ENCODE measurements at places on chromosomes 7 and 10.

- DNase-seq, result no peak
These were observed 53.7 kb upstream of the SP4 start for GRCh38 chr7:21374134-21374533.

- DNase-seq, result peak; percentile 32
These were observed 127.8 kb upstream of the ZNF746 start for GRCh38 chr7:149625340-149625946.

GRCh38 chr7:63040966-63041610, 957.6 kb upstream of the ZNF722 start:
- no peak for DNase-seq

DNA sequence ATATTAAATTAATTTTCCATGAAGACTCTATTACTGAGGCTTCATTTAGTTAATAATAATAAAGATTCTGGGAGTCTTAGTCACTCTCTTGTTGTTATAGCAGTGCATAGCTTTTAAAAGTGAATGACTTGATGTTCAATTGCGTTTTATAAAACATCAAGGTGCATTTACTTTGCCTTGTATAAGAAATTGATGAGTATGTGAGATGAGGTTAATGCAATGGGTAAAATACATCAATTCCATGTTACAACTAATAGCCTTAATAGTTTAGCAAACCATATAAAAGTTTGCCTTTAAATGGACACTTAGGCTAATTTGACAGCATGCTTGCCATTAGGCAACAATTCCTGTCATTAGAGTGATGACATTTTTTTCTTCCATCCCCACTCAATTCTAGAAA, 173.6 kb upstream of the TEX47 start:
- peak; percentile 62 for DNase-seq

- no peak for DNase-seq
These were observed 755 bp downstream of the FAM171A1 start for GRCh38 chr10:15370212-15370855.

- DNase-seq, result no peak
These were observed 202.8 kb upstream of the SMIM30 start for GRCh38 chr7:113321201-113321600.

DNA sequence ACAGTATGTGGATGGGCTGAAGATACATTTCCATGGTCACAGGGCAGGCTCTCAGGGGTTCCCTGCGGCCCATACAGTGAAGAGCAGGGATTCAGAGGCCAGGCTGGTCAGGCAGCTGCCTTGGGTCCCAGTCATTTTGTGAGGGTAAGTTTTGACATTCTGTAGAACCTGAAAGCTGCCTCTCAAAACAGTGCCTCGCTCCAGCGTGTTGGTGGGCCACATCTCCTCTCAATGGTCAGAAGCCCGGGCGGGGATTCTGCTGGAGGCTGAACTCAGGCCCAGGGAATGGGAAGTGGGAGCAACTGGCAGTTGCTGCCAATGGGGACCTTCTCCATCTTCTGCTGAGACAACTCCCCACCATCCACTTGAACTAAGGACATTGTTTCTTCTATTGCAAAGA, 190.0 kb downstream of the PTPN20 start:
- DNase-seq, result no peak

- DNase-seq, result no peak
These were observed 25.7 kb upstream of the PRPS1L1 start for GRCh38 chr7:18053177-18053928.

- DNase-seq, result no peak
These were observed 115.1 kb downstream of the MAD1L1 start for GRCh38 chr7:2117646-2118045.

GRCh38 chr7:151316896-151317295, 24.7 kb upstream of the NUB1 start:
- no peak for DNase-seq

- DNase-seq, result no peak
These were observed 25.4 kb downstream of the CALD1 start for GRCh38 chr7:134804854-134805253.

- peak; percentile 34 for DNase-seq
These were observed at the start of gene ALOX5 for GRCh38 chr10:45373576-45374349. Gene ALOX5 (plus strand): TSS chr10:45374216. CDS start chr10:45374280, 64 bp downstream.

- no peak for DNase-seq
These were observed 209.9 kb downstream of the CHCHD3 start for GRCh38 chr7:132872034-132872433.

- no peak for DNase-seq
These were observed 278.3 kb downstream of the ELFN1 start for GRCh38 chr7:1948301-1948796.

DNA sequence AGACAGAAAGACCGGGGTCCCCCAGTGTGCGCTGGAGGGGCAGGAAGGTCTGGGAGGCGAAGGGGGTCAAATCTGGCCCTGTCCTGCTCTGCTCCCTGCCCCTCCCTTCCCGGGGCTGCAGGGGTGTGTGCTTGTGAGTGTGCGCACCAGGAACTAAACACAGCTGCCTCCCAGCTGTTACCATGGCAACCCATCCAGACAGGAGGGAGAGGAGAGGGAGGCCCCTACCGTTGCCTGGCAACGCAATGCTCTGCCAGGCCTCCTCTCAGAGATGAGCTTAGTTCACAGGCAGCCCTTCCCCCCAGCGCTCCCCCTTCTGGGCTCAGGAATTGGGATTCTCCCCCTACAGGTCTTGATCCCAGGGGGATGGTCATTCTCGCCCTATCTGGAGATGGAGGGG, 6.1 kb downstream of the NYAP1 start:
- peak; percentile 95 for DNase-seq

DNA sequence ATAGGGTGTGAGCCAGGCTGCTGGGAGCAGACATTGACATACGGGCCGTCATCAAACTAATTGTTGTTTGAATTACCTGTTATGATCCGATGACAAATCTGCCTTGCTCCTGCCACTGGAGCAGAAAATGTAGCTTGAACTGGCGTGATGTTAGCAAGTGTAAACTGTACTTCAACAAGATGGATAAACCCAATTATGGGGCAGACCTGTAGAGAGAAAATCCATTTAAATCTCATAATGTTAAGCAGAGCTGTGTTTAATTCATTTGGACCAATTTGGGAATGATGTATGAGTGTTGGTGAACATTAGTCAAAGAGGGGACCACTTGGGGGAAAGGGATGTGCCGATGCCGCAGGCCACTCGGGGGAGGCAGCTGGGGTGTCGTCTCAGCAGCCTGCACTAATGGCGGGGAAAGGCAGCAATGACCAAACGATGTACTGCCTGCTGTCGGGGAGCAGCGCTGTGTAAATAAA, 27.4 kb downstream of the TCF7L2 start:
- no peak for DNase-seq

DNA sequence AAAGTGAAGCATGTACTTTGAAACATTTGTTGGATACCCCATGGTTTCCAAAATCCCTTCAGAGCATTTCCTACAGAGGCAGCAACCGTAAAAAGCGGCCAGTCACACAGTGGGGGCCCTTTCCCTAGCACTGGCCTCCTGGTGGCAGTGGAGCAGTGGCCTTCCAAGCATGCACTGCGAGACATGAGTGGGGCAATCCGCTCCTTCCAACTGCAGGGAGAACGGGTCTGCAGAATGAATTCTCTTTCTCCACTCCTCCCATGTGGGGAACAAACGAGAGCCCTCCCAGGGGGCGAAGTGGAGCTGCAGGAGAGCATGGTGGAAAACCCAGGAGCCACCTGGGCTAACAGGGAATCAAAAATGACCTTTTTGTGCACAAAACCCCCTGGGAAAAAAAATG, 542.9 kb upstream of the GALNT17 start:
- DNase-seq, result no peak

- DNase-seq, result peak; percentile 79
These were observed 766 bp upstream of the EIF3B start for GRCh38 chr7:2353936-2354185.

DNA sequence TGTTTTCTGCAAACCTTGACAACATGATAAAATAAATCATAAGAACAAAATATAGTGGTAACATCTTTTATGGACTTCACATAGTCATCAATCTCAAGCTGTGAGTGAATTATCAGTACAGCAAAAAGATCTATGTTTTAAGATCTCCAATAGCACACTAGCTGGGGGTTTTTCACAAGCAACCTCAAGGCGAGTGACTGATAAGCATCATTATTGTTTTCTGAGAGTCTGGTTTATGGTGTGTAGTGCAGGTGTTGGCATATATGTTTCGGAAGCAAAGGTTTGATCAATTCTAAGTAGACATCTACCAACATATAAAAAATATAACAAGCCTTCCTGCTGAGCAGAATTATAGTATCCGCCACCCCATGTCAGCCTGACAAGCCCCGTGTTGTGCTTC, 403.8 kb upstream of the MGMT start:
- no peak for DNase-seq

DNA sequence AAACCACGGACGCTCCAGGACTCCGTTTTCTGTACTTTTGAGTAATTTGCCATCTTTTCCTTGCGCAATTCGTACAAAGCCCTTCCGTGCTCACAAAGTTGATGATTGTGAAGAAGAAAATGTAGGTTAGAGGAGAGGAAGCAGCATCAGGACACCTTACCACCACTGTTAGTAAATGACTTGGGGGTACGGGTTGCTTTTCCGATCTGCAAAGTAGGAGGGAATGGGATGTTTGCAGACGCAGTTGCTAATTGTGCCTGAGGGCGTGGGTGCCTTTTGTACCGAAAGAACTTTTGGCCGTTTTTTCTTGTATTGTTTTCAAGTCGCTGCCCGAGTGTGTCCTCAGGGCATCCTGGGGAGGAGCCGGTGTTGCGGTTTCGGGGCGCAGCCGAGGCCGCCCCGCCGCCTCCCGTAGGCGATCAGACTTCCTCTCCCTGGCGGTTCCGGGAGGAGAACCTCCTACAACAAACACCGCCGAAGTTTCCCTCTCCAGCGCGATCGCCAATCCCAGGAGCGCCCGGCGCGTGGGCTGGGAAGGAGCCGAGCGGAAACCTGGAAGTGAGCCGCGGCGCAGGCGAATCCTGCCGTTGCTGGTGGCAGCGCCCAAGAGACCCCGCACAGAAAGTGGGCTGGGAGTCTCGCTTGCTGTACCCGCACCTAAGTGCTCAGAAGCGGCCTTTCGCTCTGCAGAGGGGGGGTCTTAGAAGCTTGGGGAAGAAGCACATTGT, 1.0 kb downstream of the PRR15 start:
- DNase-seq, result no peak

GRCh38 chr7:74655768-74656440, 1.6 kb upstream of the GTF2I start:
- DNase-seq, result no peak

DNA sequence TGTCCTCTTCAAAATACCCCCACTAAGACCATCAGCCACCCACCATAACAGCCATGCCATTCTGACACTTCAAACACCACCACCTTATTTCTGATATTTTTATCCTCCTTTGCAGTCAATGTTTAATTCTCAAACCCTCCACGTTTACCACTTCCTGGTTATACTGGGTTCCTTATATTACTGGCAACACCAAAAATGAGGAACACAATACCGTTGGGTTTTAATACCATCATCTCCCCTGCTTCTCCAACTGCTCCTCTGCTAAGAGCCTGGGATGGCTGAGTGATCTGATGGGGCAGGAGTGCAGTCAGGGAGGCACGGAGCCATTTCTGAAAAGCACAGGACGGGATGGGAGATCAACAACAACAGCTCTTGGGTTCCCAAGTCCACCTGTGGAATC, 140.5 kb downstream of the CHCHD3 start:
- DNase-seq, result no peak

DNA sequence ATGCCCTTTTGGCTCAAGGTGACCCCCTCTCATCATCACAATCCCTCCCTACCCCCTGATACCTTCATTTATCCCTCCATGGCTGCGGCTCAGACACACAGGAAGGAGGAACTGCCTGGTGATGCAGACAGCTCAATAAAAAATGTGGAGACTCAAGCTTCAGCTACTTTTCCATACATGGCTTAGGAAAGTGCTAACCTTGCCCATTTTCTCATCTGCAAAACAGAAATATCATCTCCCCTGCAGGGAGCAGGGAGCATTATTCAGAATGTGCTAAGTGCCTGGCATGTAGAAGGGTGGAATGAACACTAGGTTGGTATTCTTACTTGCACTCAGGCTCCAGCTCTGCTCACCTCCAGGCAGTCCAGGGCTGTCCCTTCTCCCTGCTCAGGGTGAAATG, 23.8 kb downstream of the CXCL12 start:
- DNase-seq, result no peak

DNA sequence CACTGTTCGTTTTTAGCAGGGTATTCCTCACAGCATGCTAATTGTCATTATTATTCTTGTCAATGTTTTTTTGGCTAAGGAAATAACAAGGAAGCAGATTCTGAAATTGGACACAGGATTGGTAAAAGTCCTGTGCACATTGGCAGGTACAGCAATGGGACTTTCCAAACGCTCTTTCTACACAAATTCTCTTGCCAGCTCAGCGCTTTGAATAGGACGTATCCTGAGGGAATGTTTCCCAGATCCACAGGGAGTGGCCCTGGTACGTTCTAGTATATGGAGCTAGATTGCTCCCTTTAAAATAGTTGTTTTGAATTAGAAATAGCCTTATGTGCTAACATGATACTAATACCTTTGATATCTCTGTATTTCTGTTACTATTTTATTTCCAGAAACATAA, 82.8 kb upstream of the GRB10 start:
- no peak for DNase-seq

GRCh38 chr7:77862691-77863090, 64.1 kb downstream of the PHTF2 start:
- peak; percentile 53 for DNase-seq

DNA sequence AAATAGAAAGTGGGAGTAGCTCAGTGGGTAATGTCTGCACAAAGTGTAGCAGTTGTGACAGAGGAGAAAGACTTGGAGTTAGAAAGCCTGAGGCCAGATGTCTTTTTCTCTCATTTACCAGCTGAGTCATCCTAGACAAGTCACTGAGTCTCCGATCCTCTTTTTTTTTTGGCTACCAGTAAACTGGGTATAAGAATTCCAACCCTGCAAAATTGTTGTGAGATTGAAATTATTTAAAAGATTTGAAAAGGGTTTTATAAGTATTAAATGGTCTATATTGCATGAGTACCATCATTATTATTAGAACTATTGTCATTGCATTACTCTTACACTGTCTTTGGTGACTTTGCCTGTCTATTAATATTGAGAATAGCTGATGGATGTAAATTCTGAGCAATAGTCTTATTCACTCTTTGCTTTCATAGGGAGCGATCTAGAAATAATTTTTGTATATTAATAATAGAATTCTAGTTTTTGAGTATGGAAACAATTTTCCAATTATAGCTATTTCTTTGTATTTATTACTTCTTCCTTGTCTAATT, 74.0 kb downstream of the ARID5B start:
- no peak for DNase-seq

DNA sequence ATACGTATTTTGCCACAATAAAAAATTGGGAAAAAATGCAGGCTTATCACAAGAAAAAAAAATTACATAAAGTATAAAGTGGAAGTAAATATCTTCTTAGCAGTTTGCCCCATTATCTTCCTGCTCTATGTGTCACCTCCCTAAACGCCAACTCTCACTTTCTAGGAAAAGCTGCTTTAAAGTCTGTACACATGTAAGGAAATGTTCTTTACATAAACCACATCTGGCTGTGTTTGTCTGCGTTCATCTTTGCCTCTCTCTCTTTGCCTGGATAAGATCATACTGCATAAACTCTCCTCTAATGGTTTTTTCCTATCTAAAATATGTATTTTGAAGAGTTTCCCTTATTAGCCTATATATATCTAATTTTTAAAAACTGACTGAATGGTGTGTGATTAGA, 23.0 kb upstream of the UMAD1 start:
- no peak for DNase-seq
